Stomach (tissue), 19 donors: ENCODE measurements at places on chromosomes 2 and 18. TPM values are rescaled to one million over a fixed set of nuclear protein-coding genes. Genes with fewer than 3 reads are reported as not detected.

- no peak for DNase-seq
- H3K4me1 ChIP-seq = no peaks in the 10 kb centered on the region
- H3K36me3 ChIP-seq = no peaks in the 10 kb centered on the region
- H3K4me3 ChIP-seq = no peak overlapping the region
These were observed 43.2 kb downstream of the PDE11A start for GRCh38 chr2:178029342-178029741.

DNA sequence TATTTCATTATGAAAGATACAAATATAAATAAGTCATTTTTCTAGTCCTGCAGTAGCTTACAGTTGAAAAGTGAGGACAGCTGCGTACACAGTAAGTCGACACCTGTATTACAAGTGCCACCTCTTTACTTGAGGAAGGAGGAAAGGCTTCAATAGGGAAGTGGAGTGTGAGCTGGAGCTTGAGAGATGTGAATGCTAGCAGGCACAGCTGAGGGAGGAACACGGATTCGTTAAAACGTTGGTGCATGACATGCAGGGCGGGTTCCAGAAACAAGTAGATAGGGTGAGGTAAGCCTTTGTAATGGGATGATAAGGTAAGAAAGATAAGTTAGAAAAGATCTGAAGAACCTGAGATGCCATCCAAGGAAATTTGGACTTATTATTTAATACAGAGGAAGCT, 98.1 kb upstream of the CSRNP3 start:
- peaks cover under 1% of the 10 kb centered on the region for H3K4me1 ChIP-seq
- no peak overlapping the region for H3K27ac ChIP-seq
- DNase-seq = no peak
- H3K4me3 ChIP-seq = no peak overlapping the region

GRCh38 chr2:68730828-68731227, 3.8 kb upstream of the ARHGAP25 start:
- no peaks in the 10 kb centered on the region for H3K27me3 ChIP-seq
- H3K36me3 ChIP-seq = no peaks in the 10 kb centered on the region
- H3K4me1 ChIP-seq = no peaks in the 10 kb centered on the region
- peak; percentile 58 for DNase-seq

DNA sequence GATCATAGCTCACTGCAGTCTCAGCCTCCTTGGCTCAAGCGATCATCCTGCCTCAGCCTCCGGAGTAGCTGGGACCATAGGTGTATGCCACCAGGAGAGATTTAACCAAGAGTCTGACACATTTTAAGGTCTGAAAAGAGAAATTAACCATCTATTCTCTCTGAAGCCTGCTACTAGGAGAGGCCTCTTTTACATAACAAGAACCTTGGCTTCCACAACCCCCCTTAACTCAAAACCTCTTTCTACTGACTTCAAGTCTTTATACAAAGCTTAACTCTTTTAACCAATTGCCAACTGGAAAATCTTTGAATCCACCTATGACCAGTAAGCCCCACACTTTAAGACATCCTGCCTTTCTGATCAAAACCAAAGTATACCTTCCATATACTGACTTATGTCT, 279.9 kb upstream of the CELF4 start:
- no peaks in the 10 kb centered on the region for H3K4me1 ChIP-seq
- H3K36me3 ChIP-seq = no peaks in the 10 kb centered on the region
- no peak overlapping the region for H3K4me3 ChIP-seq
- no peaks in the 10 kb centered on the region for H3K27me3 ChIP-seq
- no peak for DNase-seq

DNA sequence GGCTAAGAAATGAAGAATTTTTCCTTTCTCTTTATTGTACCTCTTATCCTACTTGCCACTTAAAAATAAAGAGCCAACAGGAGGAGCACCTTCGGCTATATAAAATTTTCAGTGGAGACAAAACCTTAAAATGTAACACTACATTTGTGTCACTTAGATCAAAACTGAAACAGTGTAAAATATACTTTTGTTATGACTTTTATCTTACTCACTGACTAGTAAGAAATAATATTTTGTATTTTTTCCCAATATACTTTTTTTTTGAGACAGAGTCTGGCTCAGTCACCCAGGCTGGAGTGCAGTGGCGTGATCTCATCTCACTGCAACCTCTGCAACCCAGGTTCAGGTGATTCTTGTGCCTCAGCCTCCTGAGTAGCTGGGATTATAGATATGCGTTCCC, 28.3 kb downstream of the KCNJ13 start:
- no peaks in the 10 kb centered on the region for H3K27me3 ChIP-seq
- H3K27ac ChIP-seq = no peak overlapping the region
- H3K4me1 ChIP-seq = peaks cover 4% of the 10 kb centered on the region

- peak overlapping the region; percentile 86 for H3K4me3 ChIP-seq
- peak overlapping the region; percentile 53 for H3K27ac ChIP-seq
- no peaks in the 10 kb centered on the region for H3K36me3 ChIP-seq
- peaks cover 36% of the 10 kb centered on the region for H3K27me3 ChIP-seq
These were observed 1.5 kb downstream of the ERBB4 start for GRCh38 chr2:212536817-212537725.

GRCh38 chr2:231960810-231961348, 634 bp upstream of the DIS3L2 start:
- H3K4me3 ChIP-seq = peak overlapping the region; percentile 99
- DNase-seq = no peak
- H3K27ac ChIP-seq = peak overlapping the region; percentile 84
- H3K36me3 ChIP-seq = no peaks in the 10 kb centered on the region
- H3K27me3 ChIP-seq = no peaks in the 10 kb centered on the region
- H3K4me1 ChIP-seq = peaks cover 45% of the 10 kb centered on the region

DNA sequence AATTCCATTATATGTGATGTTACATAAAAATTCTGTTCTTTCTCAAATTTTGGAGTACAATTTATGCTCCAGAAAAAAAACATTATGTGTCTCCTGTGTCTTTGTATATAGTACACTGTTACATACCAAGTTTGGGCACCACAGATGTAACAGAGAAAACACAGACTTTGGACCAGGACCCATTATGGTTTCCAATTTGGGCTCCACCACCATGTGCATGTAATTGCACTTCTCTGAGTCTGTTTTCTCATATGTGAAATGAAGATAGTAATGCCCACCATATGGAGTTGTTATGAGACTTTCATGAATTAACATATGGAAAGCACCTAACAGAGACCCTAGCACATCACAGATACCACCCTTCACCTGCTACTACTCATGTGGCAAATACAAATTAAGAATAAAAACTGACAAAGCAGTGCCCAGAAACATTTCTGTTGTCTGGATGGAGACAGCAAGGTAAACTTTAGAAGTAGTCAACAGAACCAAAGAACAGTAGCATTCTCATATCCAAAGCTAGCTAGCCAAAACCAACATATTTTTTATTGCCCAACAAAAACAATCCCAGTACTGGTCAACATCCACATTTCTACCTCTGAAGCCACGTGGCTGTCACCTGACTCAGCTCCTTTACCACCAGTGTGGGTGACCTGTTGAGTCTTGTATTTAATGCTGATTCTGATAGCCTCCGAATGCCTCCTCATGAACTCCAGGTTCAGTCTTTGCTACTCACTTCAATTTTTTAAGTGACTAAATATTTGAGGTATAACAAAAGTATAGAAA, 42.9 kb downstream of the ANTXR1 start:
- H3K4me1 ChIP-seq = no peaks in the 10 kb centered on the region
- no peaks in the 10 kb centered on the region for H3K36me3 ChIP-seq
- no peak overlapping the region for H3K4me3 ChIP-seq
- DNase-seq = no peak
- no peak overlapping the region for H3K27ac ChIP-seq
- H3K27me3 ChIP-seq = no peaks in the 10 kb centered on the region

DNA sequence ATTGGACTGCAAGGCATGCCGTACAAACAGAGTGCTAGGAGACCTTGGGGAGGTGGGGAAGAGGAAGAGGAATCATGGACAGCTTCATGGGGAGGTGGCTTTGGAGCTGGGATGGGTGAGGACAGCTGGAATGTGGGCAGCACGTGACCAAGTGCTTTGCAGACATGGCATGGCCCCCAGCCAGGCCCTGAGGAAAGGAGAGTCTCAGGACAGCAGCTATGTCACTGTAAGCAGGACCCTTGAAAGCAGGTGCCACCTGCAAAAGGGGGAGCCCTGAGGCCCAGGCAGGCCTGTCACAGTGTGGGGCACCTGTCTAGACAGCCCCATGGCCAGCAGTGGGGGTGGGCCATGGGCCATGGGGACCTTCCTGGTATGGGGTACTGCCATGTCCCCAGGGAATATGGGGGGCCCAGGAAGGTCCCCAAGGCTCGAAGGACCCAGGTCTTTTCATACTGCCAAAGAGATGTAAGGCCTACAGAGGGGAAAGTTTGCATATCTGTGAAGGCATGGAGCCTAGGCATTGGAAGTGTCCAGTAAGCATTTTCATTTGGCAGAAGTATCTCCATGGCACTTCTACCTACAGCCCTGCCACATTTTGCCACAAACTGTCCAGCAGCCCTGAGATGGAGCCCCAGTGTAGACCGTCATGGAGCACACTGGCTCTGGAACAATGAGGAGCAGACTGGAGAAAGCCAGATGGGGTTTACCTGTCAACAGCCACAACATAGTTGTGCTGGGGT, 9.9 kb downstream of the PAX8 start:
- no peak overlapping the region for H3K27ac ChIP-seq
- H3K4me3 ChIP-seq = no peak overlapping the region
- no peak for DNase-seq
- no peaks in the 10 kb centered on the region for H3K36me3 ChIP-seq

DNA sequence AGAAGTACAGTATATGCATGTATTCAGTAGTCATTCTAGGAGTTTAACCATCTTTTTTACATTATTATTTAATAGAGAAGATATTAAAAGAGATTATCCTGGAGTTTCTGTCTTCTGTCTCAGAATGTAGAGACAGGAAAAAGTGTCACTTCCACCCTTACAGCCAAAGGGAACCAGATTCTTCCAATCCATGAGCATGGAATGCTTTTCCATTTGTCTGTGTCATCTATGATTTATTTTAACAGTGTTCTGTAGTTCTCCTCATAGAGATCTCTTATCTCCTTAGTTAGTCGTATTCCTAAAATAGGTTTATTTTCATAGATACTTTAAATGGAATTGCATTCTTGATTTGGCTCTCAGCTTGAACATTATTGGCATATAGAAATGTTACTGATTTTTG, 959.5 kb upstream of the PIK3C3 start:
- no peak for DNase-seq
- H3K27ac ChIP-seq = no peak overlapping the region
- H3K4me3 ChIP-seq = no peak overlapping the region
- no peaks in the 10 kb centered on the region for H3K36me3 ChIP-seq
- no peaks in the 10 kb centered on the region for H3K27me3 ChIP-seq

GRCh38 chr18:49731421-49731841, 81.9 kb downstream of the ACAA2 start:
- H3K36me3 ChIP-seq = no peaks in the 10 kb centered on the region
- H3K4me1 ChIP-seq = peaks cover 6% of the 10 kb centered on the region
- no peak for DNase-seq
- H3K4me3 ChIP-seq = no peak overlapping the region
- H3K27me3 ChIP-seq = no peaks in the 10 kb centered on the region

- H3K4me1 ChIP-seq = no peaks in the 10 kb centered on the region
- no peak overlapping the region for H3K4me3 ChIP-seq
- DNase-seq = no peak
- H3K36me3 ChIP-seq = no peaks in the 10 kb centered on the region
These were observed 66.6 kb upstream of the ODC1 start for GRCh38 chr2:10514743-10515142.

- no peak overlapping the region for H3K4me3 ChIP-seq
- H3K27ac ChIP-seq = no peak overlapping the region
- no peaks in the 10 kb centered on the region for H3K4me1 ChIP-seq
These were observed 1252.7 kb upstream of the FAM98A start for GRCh38 chr2:34851804-34852203.

- H3K27me3 ChIP-seq = no peaks in the 10 kb centered on the region
- no peaks in the 10 kb centered on the region for H3K36me3 ChIP-seq
- H3K27ac ChIP-seq = no peak overlapping the region
- no peak overlapping the region for H3K4me3 ChIP-seq
- no peaks in the 10 kb centered on the region for H3K4me1 ChIP-seq
These were observed 42.5 kb upstream of the PID1 start for GRCh38 chr2:229313591-229313990.

DNA sequence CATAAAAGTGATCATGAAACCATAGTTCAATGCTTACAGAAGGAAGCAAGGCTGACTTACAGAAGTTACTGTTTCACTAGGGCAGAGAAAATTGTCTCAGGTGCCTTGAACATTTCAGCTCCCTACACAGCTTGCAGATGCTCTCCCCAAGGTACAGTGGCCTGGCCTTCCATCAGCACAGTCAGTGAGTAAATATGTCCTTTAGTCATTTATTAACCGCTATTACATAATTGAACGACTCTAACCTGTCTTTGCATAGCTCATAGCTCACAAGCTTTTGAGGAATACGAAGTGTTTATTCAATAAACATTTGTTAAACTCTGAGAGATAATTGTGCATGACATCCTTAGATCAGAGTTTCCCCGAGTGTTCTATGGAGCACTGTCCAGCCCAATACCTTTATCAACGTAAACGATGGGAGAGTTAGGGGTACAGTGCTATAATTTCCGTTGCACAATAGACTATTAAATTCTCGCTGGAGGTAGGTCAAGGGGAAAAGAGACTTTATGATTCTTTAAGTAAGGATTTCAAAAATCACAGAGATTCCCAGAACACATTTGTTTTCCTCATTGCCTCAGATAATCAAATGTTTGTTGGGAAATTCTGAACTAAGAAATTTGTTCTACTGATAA, 677.8 kb downstream of the TSN start:
- DNase-seq = peak; percentile 52
- no peak overlapping the region for H3K27ac ChIP-seq
- no peak overlapping the region for H3K4me3 ChIP-seq

- peaks cover 25% of the 10 kb centered on the region for H3K36me3 ChIP-seq
- no peak overlapping the region for H3K27ac ChIP-seq
- no peaks in the 10 kb centered on the region for H3K27me3 ChIP-seq
- no peak for DNase-seq
- no peak overlapping the region for H3K4me3 ChIP-seq
These were observed 123.7 kb downstream of the DIS3L2 start for GRCh38 chr2:232085164-232085563.

DNA sequence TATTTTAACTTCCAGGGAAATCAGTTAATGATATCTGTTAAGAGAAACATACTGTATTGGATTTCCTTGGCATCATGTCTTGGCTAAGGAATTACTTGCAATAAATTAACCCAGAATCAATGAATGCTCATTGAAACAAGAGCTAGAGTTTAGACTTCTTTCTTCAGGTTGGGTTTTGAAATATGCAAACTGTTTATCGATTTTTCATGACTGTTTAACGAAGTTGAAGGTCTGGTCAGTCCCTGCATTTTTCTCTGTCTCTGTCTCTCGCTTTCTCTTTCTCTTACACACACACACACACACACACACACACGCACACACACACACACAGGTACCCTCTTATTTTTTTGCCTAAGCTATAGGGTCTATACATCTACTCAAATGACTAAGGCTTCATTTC, 981.0 kb downstream of the SUCLG1 start:
- H3K27ac ChIP-seq = no peak overlapping the region
- DNase-seq = peak; percentile 10
- H3K36me3 ChIP-seq = no peaks in the 10 kb centered on the region
- no peak overlapping the region for H3K4me3 ChIP-seq
- H3K27me3 ChIP-seq = no peaks in the 10 kb centered on the region

GRCh38 chr2:1738163-1738562, 6.2 kb downstream of the PXDN start:
- peaks cover 15% of the 10 kb centered on the region for H3K27me3 ChIP-seq
- no peaks in the 10 kb centered on the region for H3K36me3 ChIP-seq
- H3K4me3 ChIP-seq = no peak overlapping the region
- DNase-seq = no peak
- peak overlapping the region; percentile 98 for H3K27ac ChIP-seq
- no peaks in the 10 kb centered on the region for H3K4me1 ChIP-seq

- no peaks in the 10 kb centered on the region for H3K27me3 ChIP-seq
- no peak overlapping the region for H3K4me3 ChIP-seq
These were observed 95.9 kb upstream of the MBOAT2 start for GRCh38 chr2:9099341-9099751.

Gene TLX2
- not detected for total RNA-seq

Gene RSAD2
- total RNA-seq = 9.2 TPM

Gene PSD4
- total RNA-seq = 105 TPM

Gene PRSS56
- total RNA-seq = not detected

Gene THSD7B
- total RNA-seq = not detected

Gene DSC2
- 0.58 TPM for total RNA-seq
